Motor neuron (in vitro differentiated cells): ENCODE measurements at places on chromosomes 13 and 19.
A peak's percentile ranks its signal among the peaks of the same experiment; 100 is the strongest.

- peak; percentile 96 for ATAC-seq
Observed at GRCh38 chr13:91398413-91399188, at the start of gene GPC5. Gene GPC5 (plus strand): TSS chr13:91398621.

DNA sequence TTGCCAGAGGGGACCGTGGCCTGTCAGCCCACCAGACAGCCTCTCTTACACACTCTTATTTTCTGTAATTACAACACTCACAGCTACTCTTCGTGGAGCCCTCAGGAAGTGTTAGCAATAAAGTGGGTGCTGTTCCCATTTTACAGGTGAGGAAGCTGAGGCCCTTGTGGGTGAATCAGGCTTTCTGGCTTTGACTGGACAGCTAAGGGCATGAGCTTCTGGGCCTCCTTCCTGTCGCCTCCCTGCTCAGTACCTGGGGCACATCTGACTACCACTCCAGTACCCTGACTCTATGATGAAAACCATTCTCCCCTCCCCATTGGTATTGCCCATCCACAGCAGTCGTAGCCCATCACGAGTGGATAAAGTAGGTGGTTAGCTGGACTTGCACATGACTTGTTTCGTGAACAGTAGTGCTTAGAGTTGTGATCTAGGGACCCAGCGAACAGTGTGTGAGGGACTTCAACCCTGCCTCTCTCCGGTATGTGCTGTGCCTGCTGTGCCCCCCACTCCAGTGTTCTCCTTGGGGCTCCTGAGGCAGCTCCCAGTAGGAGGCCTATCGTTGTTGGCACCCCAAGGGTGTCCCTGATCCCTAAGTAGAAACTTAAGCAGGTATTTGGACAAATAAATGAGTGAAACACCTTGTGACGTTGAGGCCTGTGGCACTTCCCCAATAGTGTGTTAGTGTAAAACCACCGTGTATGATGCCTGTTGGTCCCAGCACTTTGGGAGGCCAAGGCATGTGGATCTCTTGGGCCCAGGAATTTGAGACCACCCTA is 38.6 kb downstream of the GATAD2A start:
- no peak for ATAC-seq

GRCh38 chr19:23321953-23322549 is 71.9 kb upstream of the ZNF724 start:
- ATAC-seq, result no peak

DNA sequence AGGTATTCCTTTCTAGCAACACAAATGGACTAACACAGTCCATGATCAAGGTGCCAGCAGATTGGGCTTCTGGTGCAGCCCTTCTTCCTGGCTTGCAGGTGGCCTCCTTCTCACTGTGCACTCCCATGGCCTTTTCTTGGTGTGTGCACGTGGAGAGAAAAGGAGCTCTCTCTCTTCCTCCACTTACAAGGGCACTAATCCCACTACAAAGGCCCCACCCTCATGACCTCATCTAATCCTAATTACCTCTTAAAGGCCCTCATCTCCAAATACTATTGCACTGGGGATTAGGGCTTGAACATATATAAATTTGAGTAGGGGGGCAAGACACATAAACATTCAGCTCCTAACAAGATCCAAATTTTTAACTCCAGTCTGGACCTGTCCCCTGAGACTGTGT is 19.7 kb upstream of the FARP1 start:
- ATAC-seq, result no peak

GRCh38 chr19:913080-913748 is at the start of gene R3HDM4:
Gene R3HDM4 (minus strand): TSS chr19:913219. CDS start chr19:913157, 62 bp downstream.
- ATAC-seq, result peak; percentile 36

- peak; percentile 66 for ATAC-seq
Observed at GRCh38 chr13:95834134-95834765, 157.3 kb downstream of the DNAJC3 start.

DNA sequence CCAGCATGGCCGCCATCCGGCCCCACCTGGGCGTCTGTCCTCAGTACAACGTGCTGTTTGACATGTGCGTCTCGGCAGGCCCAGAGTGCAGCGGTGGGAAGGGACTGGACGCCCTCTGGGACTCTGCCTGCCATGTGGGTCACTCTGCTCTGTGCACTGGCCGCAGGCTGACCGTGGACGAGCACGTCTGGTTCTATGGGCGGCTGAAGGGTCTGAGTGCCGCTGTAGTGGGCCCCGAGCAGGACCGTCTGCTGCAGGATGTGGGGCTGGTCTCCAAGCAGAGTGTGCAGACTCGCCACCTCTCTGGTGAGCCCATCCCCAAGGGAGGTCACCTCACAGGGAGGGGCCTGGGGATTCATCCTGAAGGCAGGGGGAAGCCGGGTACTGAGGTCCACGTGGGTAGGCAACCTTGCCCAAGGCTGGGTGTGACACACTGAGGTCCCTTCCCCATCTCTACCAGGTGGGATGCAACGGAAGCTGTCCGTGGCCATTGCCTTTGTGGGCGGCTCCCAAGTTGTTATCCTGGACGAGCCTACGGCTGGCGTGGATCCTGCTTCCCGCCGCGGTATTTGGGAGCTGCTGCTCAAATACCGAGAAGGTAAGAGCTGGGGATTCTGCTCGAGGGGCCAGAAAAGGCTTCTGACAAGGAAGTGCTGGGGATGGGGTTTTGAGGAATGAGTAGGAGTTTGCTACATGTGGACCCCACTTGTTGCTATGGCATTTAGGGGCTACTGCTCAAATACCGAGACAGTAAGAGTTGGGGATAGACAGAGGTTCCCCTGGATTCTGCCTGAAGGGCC is 11.3 kb downstream of the ABCA7 start:
- ATAC-seq, result no peak

DNA sequence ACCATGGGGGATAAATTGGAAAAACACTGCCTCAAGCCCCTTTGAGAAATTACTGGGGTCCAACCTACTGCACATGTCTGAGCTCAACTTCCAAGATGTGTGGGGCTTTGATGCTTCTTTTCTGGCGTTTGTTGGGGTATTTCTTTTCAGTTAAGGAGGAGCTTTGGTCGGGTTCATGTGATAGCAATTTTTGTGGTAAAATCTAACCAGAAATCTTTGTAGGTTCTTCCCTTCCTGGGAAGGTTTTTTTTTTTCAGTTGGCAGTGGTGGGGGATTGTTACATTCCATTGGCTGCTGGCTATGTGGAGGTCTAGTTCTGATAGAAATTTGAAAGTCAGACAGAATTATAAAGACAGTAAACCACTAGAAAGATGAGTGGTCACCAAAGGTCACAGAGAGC is 327.8 kb downstream of the ATP8A2 start:
- no peak for ATAC-seq

- peak; percentile 31 for ATAC-seq
Observed at GRCh38 chr19:28633319-28634018, 579.5 kb downstream of the UQCRFS1 start.

DNA sequence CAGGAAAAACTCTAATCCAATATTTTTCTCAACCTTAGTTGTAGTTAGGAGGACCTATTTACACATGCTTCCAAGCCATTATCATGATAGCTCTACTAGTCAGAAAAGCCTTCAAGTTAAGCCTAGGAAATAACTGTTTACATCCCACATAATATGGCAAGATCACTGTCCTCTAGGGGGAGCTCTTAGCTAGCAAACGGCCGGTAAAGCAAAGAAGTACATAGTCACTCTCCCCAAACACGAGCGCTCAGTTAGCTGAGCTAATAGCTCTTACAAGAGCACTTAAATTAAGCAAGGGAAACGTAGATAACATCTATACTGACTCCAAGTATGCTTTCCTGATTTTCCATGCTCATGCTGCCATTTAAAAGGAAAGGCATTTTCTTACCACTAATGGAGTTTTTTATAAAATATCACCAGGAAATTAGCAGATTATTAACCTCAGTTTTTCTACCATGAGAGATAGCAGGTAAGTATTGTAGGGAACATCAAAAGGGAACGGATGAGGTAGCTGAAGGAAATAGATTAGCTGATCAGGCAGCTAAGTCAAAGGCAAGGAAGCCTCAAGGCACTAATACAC is 100.6 kb upstream of the PABPC3 start:
- ATAC-seq, result peak; percentile 98

GRCh38 chr13:112947796-112948195 is 21.2 kb upstream of the MCF2L start:
- no peak for ATAC-seq

DNA sequence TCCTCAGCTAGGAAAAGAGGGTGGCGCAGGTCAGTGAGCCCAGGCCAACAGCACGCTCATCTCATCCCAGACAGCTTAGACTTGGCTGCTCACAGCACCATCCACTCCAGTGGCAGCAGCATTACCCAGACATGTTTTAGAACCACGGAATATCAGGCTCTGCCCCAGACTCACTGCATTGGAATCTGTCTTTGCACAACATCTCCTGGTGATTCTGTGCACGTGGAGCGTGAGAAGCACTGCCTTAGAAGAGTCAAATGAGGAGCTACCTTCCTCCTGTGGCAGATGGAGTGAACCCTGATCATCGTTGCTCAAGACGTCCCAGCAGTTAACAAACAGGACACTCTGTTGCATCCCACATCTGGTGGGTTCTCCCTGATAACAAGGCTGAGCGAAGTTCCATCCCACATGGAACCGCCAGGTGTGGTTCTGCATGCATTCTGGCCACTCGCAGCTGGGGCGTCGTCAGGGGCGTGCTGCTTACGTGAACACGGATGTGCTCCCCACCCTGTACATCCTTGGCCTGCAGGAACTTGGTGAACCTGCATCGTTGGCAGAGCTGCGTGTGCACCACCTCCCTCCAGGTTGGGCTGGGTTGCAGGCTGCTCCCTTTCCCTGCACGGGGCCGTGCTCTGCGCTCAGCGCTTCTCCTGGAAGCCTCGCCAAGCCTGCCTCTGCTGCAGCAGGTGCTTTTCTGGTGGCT is 25.2 kb upstream of the ATP11A start:
- no peak for ATAC-seq

DNA sequence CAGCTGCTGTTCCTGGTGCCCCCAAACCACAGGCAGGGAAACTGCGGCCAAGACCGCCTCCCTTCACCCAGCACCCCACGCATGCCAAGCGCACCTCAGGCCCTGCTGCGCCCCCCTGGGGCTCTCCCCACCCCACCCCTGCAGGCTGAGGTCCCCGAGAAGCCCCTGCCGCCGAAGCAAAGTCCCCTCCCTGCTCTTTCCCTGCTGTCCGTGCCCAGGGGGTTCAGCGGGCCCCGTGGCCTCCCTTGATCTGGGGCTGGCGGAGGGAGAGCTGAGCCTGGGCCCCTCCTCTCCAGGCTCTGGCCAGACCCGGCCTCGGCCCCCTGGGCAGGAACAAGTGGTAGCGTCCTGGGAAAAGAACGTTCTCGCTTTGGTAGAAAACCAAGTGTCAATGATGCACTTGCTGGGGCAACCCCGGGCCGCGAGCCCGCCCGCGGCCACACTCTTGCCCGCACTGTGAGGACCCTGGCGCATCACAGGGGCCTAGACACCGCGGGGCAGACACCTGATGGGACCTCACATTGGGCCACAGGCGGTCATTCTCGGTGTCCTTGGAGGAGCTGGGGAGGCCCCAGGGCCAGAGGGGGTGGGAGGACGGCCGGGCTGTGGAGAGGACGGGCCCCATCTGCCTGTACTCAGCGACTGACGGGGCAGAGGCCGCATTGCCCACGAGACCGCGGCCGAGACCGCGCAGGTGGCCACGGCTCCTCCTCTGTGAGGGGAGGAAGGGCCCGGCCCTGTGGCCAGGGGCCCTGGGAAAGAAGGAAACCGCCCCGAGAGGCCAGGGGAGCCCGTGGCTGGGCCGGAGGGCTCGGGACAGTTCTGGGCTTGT is 29.0 kb downstream of the GPX4 start:
- ATAC-seq, result peak; percentile 22

DNA sequence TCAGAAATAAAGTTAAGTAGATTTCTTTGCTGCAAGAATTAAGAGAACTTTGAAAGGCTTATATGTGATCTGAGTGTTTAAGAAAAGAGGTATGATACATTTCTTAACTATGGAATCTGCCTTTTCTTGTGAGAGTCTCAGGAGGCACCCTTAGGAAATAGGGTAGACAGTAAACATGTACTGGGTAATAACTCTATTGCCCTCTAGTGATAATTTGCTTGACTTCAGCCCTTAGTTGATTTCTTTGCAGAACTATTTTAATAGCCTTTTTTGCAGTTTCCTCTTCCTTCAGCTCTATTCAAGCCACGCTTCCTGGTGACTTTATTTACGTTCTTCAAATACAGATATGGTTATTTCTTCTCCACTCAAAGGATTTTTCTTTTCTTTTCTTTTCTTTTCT is 37.0 kb upstream of the CCNA1 start:
- ATAC-seq, result peak; percentile 49

DNA sequence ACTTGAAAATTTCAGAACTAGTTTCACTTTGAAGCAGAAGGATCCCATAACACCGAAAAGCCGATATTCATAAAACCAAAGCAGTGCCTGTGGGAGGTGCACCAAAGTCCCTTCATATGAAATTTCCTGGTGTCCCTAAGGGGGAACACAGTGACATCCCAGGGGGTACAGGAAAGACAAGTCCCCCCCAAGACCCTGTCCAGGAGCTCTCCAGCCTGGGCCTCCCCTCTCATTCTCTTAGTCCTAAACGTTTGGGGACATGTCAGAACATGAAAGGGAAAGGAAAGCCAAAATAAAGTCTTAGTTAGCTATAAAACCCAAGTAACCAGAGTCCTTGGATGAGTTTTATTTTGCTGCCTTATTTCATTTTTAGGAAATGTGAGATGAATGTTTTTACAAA is 56.6 kb downstream of the MRPL57 start:
- no peak for ATAC-seq

DNA sequence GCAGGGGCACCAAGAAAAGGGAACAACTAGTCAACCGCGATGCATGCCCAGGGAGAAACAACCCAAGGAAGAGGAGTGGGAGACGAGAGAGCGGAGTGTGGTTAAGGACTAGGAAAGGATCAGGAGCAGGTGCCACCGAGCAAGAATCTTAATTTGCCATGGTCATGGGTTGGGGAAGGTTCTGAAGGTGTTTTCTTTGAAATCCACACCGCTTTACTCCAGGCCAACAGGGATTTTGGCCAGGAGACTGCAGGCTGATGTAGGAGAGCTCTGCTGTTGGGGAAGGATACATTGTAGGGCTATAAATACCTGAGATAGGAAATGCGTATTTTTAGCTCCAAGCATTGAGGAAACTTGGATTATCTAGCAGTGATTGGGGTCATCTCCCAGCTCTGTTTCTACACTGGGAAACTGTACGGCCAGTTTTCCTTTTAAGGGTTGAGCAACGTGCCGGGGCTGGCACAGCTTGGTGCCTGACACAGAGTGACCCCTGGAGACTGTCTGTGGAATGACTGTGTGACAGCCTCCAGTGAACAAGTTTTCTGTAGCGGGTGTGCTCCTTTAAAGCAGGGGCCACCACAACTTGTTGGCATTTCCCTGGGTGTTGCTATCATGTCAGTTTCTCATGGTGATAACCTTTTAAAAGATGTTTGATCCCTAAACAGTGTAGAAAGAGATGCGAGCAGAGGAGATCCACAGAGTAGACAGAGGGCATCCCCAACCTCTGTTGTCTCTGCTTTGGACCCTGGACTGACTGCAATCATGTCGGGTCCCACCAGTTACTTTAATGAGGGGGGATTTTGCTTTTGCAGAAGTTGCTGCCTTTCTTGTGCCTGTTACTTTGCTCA is 34.3 kb downstream of the ZNF536 start:
- ATAC-seq, result peak; percentile 79

- ATAC-seq, result no peak
Observed at GRCh38 chr19:3109491-3109890, 15.3 kb downstream of the GNA11 start.

GRCh38 chr19:11437955-11438354 is 2.5 kb downstream of the PRKCSH start:
- ATAC-seq, result no peak
